Eye (tissue), 1 donor: ENCODE measurements at places on chromosomes 2 and 18.

DNA sequence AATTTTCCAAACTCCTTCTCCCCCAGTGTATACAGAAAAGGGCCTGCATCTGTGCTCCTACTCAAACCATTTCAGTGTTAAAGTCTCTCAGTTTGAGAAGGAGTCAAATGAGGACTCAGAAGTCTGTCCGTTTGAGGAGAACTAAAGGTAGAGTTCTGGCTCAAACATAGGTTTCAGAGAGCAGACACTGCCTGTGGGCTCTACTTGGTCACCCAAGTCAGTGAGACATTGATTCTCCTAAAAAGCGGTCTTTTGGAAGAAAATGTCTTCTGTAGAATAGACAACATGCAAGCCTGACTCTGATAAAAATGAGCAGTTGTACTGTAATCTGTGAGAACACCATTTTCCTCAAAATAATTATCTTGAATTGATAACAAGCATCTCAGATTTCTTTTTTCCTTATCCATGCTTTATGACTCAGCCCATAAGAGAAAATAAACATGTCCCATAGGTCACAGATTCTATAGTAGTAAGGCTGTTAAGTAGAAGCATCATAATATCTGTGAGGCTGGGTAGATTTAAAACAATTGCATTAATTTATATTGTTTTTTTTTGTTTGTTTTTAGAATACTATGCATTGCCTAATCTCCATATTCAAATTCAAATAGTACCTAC lies 82.8 kb downstream of the ASXL3 start:
- DNase-seq: no peak

GRCh38 chr18:31409276-31409675 lies 32.7 kb downstream of the DSG4 start:
- DNase-seq: no peak

- no peak for DNase-seq
Measured at GRCh38 chr2:216354306-216354705, 18.0 kb downstream of the MARCHF4 start.

DNA sequence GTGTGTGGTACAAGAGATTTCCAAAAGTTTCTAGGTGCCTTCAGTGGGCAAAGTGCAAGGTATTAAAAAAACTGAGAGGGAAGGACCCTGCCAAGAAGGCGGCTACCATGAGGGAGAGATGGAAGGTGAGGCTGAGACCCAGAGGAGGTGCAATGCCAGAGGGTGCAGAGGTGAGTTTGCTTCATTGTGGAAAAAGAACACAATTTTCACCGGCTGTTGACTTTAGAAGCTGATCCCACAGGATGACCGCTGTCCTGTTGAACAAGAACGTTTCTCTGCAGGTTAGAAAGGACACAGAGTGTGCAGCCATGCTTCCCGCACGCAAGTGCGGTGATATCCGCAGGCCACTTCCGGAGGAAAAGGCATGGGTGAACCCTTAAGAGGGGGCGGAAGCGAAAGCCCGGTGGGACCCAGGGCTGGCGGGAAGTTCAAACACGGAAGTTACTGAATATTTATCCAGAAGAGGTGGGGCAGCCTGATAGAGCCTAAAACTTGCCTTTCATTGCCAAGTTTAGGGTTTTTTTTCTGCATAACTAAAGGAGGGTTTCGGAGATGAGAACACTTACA lies 16.6 kb downstream of the SP110 start:
- no peak for DNase-seq

DNA sequence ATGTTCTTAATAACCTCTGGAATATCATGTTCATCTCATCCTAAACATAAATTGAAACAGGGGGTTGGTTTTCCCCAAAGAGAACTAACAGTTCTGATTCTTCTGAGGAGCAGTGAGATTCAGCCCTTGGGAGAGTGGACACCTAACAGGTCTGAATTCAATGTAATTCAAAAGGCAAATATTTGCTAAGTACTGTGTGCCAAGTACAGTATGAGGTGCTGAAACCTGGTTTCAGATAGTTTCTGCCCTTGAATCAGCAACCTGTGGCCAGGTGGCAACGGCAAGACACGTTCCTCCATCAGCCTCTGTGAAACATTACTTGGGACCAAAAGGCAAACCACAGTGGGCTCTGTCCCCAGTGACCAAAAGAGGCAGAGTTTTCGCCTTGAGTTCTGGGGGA lies 1.3 kb downstream of the LRRC30 start:
- no peak for DNase-seq

DNA sequence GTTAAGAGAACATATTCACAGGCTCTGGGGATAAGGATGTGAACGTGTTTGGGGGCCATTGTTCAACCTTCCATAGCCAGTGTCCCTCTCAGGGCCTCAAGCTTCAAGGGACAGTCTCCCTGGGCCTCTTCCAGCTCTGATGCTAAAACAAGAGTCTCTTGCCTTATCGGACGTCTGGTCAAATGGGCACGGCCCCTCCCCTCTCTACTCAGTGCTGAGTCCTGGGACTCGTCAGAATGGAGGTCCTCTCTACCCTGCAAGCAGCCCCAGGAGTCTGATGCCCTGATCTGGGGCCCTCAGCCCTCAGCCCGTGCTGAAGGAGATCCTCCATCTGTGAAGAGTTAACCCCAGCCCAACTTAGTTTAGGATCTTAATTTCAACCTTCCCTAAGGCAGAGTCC lies 198.2 kb downstream of the ZFP36L2 start:
- no peak for DNase-seq

- no peak for DNase-seq
Measured at GRCh38 chr2:39504790-39505335, 67.8 kb upstream of the MAP4K3 start.

DNA sequence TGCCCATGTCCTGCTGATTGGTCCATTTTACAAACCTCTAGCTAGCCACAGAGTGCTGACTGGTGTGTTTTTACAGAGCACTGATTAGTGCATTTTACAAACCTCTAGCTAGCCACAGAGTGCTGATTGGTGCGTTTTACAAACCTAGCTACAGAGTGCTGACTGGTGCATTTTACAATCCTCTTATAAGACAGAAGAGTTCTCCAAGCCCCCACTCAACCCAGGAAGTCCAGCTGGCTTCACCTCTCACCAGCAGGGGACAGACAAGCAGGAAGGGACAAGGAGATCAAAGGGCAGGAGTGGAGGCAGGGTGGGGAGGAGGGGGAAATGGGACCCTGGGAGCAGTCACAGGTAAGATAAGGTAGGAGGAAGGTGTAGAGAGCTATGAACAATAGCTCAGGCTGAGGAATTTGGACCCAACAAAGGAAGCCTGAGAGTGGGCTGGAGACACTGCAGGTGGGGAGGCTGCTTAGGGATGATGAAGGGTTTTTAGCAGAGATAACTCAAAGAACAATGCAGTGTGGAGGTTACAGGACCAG lies 37.1 kb downstream of the SH2D6 start:
- no peak for DNase-seq

- DNase-seq: no peak
Measured at GRCh38 chr2:52676056-52676455, 1091.5 kb upstream of the CHAC2 start.

- no peak for DNase-seq
Measured at GRCh38 chr2:8639122-8639635, 42.7 kb upstream of the ID2 start.

DNA sequence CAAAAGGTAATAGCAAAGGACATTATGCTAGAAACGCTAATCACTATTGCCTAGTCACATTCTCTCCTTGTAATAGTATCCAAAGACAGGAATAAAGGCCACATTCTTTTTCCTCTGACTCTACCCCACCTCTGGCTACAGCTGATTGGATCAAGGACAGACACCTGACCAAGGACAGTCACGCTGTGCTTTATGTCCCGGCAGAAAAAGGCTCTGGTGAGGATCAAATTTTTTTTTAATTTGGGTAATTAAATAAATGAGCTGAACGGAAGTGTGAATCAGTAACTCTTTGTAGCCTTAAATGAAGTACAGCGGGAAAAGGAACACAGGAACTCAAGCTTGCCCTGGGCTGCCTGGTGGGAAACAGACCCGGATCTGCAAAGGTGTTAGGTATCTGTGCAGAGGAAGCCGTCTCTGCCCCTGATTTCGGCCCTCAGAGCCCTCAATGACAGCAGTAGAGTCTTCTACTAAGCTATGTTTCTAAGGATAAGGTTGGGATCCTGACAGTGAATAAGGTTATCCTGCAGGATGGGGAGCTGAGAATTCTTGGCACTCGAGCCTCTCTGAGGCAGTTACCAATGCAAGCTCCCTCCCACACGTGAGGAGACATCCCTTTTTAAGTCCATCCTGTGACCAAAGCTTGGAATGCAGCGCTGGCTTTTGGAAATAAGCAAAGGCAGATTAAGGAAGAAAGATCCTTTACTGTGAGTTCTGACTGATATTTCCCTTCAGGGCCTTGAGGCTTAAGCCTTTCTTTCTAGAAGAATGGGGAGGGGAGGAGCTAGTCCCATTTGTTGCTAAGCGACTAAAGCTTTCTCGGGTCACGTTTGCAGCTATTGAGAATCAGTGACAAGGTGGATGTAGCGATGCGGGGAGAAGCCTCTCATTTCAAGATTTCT lies 37.8 kb upstream of the IKZF2 start:
- DNase-seq: peak; percentile 91

- DNase-seq: no peak
Measured at GRCh38 chr2:197308585-197308984, 2.0 kb downstream of the ANKRD44 start.

DNA sequence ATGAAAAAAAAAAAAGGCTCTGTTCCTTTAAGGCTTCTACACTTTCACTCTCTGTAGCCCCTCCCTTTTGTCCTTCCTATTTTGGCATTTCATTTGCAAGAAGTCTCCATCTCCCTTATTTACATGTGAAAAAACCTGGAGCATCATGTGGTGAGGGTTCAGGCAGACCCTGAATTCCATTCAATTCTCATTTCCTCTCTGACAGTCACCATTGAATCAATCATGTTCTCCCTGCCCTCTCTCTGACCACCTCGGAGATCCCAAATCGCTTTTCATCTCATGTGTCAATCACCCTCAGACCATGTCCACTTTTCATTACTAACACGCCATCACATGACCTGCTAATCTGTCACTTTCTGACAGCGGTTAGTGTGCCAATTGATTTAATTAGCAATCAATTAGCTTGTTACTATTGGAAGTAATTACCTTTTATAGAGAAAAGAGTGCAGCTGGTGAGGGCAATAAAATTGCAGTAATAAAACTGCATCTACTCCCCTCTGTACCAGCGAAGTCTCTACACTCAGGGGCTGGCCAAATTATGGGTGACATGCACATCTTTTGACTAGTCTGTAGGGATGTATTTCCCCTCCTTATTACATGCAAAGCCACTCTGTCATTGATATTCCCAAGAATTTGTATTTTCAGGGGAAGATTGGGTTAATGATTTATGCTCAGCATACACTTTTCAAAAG lies 317.4 kb downstream of the EN1 start:
- DNase-seq: peak; percentile 29

GRCh38 chr2:49934481-49934880 lies 780.2 kb upstream of the FSHR start:
- DNase-seq: no peak

- DNase-seq: no peak
Measured at GRCh38 chr18:78807668-78808067, 171.9 kb upstream of the SALL3 start.

- DNase-seq: no peak
Measured at GRCh38 chr2:64727013-64727767, 73.5 kb upstream of the SERTAD2 start.

DNA sequence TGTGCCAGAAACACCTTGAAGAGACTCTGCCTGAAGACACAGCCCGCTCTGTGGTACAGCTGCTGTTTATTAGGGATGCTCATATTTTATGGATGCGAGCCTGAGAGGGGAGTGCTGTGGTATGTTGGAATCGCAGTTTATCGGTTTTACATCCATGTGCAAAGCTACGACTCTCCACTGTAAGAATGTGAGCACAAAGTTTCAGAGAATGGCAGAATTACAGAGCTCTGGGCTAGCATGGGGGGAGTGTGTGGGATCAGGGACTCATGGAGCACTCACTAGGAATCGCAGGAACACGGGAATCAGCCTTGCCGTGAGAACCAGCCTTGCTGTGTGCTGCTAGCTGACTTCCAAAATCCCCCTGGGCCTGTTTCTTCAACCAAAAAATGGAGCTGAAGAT lies 199.9 kb downstream of the RNF144A start:
- DNase-seq: no peak

GRCh38 chr18:79847606-79848293 lies 50.0 kb downstream of the KCNG2 start:
- no peak for DNase-seq

GRCh38 chr2:160087854-160088745 lies 25.7 kb upstream of the PLA2R1 start:
- peak; percentile 19 for DNase-seq

GRCh38 chr2:135212757-135213156 lies 160.7 kb downstream of the RAB3GAP1 start:
- no peak for DNase-seq

DNA sequence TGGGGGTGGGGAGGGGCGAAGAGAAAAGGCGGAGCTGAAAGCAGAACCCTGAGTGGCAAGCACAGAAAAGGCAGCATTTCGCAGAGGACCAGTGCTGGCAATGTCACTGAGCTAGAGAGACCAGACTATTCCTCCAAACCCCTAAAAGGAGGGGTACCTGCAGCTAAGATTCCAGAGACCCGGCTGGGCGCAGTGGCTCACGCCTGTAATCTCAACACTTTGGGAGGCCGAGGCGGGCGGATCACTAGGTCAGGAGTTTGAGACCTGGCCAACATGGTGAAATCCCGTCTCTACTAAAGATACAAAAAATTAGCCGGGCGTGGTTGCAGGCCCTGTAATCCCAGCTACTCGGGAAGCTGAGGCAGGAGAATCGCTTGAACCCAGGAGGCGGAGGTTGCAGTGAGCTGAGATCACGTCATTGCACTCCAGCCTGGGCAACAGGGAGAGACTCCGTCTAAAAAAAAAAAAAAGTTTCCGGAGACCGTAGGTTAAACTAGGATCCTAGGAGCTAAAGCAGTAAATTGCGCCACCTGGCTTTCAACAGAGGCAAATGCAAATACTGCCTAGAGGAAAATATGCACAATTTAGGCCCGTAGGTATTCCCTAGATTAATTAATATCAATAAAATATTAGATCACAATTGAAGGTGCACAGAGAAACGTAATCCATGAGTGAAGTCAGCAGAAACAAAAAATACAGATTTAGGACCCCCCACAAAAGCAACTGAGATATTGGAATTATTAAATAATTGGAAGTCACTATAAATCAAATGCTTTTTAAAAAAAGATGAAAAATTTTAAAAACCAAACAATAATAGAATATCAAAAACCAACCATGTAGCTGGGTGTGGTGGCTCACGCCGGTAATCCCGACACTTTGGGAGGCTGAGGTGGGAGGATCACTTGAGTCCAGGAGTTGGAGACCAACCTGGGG lies 4.9 kb downstream of the UCN start:
- peak; percentile 72 for DNase-seq

- no peak for DNase-seq
Measured at GRCh38 chr18:61991201-61991600, 98.4 kb upstream of the RNF152 start.
